CD4-positive, alpha-beta T cell treated with Interleukin-4 for 4 hours (primary cell): ENCODE measurements at places on chromosomes 2 and 18.

DNA sequence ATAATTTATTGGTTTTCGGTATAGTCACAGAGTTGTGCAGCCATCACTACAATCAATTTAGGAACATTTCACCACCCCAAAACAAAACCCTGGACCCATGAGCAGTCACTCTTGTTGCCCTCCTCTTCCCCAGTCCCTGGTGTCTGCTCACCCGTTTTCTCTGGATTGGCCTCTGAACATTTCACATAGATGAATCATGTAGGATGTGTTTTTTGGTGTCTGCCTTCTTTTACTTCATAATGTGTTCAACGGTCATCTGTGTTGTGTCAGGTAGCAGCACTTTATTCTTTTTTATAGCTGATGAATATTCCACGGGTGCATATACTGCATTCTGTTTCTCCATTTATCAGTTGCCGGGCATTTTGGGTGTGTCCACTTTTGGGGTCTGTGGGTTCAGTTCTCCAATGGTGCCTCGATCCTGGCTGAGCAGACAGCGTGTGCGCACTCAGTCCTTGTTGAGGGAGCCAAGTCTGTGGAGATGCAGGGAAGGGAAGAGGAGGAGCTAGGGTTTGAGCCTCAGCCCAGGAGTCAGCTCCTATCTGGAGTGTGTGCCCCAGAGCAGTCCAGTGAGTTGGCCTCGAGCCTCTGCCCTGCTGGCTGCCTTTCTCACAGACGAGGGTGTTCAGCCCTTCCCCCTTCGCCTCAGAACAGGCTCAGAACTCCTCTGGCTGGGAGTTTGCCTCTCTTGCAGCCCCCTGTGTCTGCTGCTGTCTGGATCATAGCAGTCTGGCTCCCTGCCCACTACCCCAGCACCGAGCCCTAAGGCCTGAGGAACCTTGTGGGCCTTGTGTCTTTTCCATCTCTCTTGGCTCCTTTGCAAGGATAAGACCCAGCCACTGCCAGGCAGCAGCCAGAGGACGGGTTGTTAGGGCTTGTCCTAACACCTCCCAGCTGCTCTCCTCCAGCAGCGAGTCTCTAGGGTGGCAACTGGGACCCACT lies 18.0 kb downstream of the C2orf74 start:
- no peak for DNase-seq

DNA sequence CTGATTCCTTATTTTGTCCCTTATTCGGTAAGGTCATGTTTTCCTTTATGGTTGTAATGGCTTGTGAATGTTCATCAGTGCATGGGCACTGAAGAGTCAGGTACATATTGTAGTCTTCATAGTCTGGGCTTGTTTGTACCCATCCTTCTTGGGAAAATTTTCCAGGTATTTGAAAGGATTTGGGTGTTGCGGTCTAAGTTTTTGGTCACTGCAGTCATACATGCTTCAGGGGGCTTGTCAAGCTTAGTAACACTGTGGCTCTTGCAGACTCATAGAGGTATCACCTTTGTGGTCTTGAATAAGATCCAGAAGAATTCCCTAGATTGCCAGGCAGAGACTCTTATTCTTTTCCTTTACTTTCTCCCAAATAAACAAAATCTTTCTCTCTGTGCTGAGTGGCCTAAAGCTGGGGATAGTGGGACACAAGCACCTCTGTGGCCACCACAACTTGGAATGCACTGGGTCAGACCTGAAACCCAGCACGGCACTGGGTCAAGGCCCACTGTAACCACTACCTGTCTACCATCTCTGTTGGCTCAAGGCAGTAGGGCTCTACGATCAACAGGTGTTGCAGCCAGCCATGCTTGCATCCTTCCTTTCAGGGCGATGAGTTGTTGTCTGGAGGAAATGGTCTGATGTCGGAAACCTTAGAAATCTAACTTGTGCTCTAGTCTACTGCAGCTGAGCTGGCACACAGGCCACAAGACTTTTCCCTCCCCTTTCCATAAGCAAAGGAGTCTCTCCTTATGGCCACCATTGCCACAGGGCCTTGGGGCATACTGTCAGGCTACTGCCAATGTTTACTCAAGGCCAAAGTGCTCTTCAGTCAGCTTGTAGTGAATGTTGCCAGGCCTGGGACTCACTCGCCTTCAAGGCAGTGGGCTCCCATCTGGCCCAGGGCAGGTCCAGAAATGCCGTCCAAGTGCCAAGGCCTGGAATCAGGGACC lies 21.5 kb downstream of the IL1RN start:
- no peak for DNase-seq

DNA sequence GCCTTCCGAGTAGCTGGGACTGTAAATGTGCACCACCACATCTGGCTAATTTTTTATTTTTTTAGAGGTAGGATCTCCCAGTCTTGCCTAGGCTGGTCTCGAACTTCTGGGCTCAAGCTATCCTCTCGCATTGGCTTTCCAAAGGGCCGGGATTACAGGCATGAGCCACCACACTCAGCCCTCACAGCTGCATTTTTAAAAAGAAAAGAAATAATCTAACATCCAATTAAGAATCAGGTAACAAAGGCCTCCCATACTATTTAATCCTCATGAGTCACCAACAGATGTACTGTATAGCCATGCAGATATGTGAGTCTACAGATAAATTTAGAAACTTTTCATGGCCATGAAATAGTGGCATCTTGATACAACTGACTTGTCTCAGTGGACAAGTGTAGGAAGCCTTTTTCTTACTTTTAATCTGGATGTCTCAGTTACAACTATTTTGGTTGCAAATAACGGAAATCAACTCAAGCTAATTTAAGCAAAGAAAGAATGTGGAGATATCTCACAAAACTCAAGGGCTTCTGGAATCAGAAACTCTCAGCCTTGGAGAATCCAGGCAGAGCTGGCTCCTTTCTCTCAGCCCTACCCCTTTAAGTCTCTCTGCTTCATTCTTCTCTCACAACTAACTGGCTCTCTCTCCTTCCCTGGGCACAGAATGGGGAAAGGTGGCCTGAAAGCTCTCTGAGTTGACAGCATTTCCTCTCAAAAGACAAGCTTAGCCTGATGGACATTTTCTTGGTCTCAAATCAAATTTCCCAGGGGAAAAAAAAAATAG lies 12.8 kb upstream of the PPM1B start:
- DNase-seq: no peak

GRCh38 chr2:40937284-40937683 lies 485.4 kb upstream of the SLC8A1 start:
- DNase-seq: no peak

- no peak for DNase-seq
These were observed 242.8 kb downstream of the KCNE4 start for GRCh38 chr2:223294756-223295155.

DNA sequence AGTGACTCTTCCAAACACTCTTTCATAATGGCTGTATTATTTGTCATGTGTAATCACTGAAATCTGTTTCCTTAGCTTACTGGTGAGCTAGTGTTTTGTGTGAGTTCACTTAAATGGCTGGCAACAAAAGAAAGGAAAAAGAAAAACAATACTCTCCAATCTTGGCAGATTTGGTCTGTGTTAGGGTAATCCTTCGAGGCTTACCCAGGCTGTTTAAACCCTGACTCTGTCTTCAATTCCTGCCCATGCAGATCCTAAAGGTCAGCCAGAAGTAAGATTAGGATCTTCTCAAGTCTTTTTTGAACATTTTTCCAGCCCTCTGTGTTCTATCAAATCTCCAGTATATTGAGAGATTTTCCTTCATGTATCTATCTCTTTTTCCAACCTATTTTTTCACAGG lies 85.3 kb downstream of the CCDC178 start:
- DNase-seq: no peak

GRCh38 chr2:107218208-107218607 lies 332.2 kb upstream of the ST6GAL2 start:
- DNase-seq: no peak

- DNase-seq: peak; percentile 66
These were observed 8.0 kb upstream of the MBP start for GRCh38 chr18:77140439-77141109.

DNA sequence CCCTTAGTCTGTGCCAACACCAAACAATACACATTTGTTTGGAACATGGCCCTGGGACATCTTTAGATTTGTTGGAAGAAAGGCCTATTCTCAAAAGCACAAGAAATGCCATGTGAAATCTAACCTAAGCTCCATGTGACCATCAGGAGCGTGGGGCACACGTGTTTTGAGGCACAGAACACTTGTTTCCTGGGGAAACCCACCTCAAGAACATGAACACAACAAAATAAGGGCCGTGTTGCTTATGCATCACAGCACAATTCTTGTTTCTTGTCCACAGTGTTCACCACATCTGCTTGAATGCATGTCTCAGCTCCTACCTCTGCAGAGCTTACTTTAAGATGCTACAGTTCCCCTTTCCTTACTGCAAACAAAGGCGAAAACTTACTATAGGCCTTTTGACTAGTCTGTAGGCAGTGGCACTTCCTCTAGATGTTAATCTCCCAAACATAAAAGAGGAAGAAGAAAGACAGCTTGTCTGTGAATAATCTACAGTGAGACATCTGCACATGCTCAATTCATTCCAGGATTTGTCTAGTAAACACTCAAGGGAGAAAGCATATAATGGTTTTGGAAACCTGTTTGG lies 165.0 kb downstream of the ANKRD44 start:
- peak; percentile 72 for DNase-seq

GRCh38 chr2:127586136-127586535 lies 50.7 kb downstream of the MYO7B start:
- DNase-seq: no peak

DNA sequence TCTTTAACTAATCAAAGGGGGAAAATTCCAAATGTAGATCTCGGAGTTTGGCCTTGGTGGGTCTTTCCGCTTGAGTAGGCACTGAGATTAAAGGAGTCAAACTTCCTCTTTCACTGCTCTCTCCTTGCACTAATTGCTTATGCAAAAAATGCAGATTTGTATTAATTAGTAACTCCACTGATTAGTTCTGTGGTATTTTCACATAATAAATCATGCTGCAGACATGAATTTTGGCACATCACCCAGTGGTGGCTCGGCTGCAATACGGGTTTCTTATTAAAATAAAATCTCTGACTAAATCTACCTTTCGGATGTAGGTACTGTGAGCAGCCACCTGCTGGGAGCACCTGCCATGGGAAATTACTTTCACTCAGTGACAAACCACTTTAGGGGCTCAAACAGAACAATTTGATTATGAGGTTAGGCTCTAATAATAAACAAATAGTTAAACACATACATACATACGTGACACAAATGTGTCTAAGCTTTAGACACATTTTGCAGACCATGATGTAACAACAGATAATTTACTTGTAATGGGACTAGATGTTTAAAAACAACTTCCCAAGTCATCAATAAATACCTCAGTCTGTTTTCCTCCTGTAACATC lies 6.4 kb upstream of the NEUROD1 start:
- DNase-seq: no peak

DNA sequence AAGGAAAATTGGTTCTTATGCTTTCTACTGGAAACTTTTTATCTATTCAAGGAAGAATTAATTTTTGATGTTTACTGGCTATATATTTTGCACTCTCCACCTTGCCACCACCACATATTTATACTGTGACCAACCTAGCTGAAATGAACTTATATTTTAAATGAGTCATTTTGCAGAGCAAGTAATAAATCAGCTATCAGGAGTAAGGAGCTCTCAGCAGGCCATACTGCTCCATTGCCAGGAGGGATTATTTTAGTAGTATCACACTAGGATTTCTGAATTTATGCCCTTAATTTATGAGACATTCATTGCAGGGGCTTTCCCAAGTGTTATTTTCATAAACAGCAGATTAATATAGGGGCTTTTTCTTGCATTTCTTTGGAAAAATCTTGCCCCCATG lies 125.8 kb upstream of the CYP1B1 start:
- no peak for DNase-seq

DNA sequence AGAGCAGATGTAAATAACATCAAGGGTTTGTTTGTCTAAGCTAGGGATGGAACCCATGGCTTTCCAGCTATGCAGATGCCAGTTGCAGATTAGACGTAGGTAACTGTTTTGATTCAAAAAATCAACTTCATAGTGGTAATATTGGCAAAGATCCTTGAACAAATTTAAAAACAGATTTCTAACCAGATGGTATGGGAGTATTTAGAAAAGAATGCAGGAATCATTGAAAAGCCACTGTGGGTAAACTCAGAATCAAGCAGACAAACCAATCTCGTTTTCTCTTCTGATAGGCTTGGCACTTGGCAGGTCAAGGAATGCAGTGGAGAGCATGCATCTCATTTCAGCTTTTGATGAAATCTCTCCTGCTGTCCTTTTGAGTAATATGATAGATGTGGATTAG lies 377.5 kb downstream of the CLIP4 start:
- no peak for DNase-seq

- no peak for DNase-seq
These were observed 22.7 kb upstream of the STARD7 start for GRCh38 chr2:96231316-96231715.

DNA sequence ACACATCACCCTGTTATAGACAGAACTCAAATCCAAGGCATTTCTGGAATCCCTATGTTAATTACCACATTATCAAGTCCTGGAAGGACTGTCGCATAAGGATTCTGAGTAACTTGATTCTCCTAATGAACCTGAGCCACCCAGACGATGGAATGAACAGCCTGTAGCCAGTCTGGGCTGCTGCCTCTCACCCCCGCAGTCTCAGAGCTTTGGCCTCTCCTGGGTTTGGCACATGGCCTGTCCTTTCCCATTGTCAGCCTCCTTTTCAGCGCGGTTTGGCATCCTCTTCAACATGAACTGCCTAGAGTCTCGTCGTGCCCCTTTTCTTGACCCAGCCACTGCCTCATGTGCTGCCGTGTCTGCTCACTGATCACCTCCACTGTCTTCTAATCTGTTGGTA lies 147.6 kb downstream of the SLC8A1 start:
- DNase-seq: no peak

- DNase-seq: no peak
These were observed 111.3 kb upstream of the BOD1L2 start for GRCh38 chr18:57035590-57035989.

- DNase-seq: no peak
These were observed 99.5 kb downstream of the MEIS1 start for GRCh38 chr2:66534461-66534860.

DNA sequence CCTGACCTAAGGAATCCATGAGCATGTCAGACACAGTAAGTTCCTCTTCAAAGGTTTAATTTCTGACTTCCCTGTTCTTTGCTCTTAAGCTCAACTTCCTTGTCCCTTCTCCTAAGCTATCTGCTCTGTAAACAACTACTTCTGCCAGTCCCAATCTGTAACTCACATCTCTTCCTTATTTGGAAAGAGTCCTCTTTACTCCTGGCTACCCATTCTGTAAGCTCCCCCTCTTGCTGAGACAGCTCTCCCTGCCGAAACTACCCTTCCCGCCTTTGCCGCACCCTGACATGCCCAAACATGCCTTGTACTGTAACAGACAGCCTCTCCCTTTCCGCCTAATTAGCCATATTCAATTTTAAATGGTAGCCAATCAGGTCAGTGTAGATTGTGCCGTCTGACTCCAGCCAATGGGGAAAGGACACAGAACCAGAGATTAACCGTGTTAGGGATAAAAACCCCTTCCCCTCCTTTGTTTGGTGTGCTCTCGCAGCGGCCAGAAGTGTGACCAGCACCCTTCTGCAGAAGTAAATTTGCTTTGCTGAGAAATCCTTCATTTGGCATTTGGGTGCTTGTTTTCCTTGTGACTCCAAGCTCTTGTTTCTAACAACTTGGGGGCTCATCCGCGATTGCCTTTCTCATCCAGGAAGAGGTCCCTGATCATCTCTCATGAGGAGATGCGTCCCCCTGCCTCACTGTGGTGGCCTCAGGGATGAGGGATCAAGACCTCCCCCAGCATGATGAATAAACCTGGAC lies 49.0 kb downstream of the PIAS2 start:
- DNase-seq: no peak

GRCh38 chr2:43777306-43777926 lies 3.6 kb downstream of the DYNC2LI1 start:
- DNase-seq: no peak
